GM12891 (cell line): ENCODE measurements at places on chromosomes 16 and 17.

- no peak for DNase-seq
Measured at GRCh38 chr17:28975646-28976045, 24.3 kb upstream of the PHF12 start.

- no peak for DNase-seq
Measured at GRCh38 chr17:252456-252855, 71.0 kb upstream of the DOC2B start.

GRCh38 chr16:21028728-21029127 is 121.9 kb downstream of the DNAH3 start:
- no peak for DNase-seq

DNA sequence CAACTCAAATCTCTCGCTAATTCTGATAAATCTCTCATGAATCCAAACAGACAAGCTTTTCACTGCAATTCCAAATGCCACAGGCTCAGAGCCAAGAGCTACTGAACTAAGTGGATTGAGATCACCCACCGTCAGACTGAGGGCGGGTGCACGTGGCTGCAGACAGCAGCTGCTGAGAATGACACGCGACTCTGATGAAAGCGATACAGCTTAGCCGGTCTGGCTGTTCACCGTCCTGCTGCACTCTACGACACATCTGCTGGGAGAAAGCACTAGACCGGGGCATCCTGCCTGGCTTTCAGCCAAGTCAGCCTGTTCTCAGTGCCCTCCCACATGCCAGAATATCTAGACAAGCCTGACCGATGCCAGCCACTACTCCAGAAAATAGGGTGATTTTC is 42.6 kb downstream of the KLHDC4 start:
- peak; percentile 63 for DNase-seq

DNA sequence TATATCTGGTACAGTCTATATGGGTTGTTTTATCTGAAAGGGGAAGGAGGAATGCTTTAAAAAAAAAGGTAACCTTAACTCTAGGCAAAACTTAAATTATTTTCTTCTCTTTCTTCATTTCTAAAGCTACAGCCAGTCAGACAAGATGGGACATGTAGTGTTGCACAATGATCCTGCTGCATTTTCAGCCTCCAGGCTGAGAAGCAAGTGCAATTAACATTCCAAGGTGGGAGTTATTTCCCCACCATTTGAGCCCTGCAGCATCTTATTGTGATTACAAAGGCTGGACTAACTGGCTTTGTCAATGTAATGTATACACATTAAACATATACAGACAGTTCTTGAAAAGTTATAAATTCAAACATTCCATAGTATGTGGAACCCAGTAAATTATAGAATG is 22.6 kb upstream of the NF1 start:
- DNase-seq: no peak

DNA sequence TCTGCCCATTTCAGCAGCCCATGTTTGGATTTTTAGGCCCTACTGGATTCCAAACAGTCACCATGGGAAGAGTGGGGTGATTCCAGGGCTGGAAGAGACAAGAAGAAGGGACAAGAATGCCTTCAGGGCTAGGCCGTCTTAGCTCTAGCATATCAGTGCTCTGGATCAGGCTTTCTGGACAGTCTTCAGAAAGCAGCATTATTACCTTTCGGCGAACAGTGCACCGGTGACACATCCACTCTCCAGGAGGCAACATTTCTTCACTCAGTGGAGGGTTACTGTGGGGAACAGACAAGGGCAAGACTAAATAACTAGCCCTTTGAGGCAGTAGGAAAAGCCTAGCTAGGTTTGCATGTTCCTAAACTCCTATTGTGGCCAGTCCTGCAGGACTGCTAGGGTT is 23.9 kb upstream of the DHRS13 start:
- DNase-seq: no peak

DNA sequence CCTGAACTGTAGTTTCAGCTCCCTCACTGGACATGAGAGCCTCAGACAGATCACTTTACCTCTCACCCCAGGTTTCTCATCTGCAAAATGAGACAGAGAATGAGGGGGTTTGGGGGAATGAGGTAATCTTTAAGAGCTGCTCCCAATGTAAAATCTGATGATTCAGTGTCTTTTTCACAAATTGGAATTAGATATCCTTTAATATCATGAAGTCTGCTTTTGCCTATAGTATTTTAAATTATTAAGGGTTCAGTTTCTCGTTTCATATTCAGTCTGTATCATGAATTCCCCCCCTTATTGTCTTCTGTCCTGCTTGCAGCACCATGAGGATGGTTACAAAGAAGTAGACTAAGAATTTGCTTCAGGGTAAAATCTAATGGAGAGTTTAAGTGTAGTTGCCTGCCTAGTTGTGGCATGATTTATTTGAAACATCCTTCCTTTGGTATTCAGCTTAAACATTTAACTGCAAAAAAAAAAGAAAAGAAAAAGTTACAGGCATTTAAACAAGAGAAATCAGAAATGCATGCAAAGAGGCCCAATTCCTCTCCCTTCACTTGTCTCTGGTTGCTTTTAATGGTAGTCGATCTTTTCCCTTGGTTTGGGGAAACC is 77.3 kb downstream of the WNT3 start:
- no peak for DNase-seq

DNA sequence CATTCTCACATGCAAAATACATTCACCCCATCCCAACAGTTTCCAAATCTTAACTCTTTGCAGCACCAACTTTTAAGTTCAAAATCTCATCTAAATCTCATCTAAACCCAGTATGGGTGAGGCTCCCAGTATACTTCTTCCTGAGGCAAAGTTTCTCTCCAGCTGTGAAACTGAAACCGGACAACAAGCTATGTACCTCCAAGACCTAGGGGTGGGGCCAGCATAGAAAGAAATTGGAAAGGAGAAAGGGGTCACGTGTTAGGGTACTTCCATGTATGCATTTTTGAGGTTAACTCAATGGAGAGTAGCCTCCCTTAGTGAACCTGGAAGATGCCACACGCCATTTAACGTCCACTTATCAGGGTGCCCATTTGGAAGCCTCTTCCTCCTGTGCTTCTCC is 23.9 kb upstream of the LRRC75A start:
- DNase-seq: no peak

- DNase-seq: no peak
Measured at GRCh38 chr17:63292421-63292820, 153.7 kb downstream of the CYB561 start.

- DNase-seq: no peak
Measured at GRCh38 chr16:48300391-48300856, 53.1 kb upstream of the ABCC11 start.

- DNase-seq: no peak
Measured at GRCh38 chr17:69609473-69610305, 195.2 kb downstream of the MAP2K6 start.

DNA sequence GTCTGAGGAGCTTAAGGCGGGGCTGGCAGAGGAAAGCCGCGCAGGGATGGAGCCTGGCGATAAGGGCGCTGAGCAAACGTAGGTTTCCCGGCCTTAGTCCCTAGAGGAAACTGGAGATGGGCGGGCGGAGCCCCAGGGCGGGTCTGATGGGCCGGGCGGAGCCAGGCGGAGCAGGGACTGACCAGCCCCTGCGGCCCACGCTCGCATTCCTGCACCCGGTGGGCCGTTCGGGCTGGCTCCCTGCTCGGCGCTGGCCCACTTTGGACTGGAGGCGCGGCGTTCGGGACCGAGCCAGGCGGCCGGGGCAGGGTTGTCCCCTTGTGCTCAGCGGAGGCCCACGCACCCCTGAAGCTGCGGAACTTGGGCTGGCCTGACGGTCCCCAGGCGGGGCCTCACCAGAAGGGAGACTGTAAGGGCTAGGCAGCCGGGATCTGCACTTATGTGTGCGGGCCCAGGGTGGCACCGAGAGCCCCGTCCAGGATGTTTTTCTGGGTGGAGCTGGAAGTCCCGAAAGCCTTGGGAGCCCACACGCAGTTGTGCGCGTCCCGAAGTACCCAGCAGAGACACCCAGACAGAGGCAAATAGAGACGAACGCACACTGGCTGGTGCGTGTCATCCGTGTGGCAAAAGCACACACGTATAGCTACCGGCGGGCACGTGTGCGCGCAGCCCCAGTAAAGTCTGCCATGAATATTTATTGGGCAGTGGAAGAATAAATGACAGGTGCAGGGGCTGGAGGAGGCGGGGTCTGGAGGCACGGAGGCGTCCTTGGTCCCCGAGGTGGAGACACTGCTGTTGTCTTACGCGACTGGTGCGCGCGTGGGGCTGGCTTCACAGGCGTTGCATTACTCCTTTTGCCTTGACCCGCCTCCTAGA is 1.4 kb downstream of the PYDC1 start:
- no peak for DNase-seq

DNA sequence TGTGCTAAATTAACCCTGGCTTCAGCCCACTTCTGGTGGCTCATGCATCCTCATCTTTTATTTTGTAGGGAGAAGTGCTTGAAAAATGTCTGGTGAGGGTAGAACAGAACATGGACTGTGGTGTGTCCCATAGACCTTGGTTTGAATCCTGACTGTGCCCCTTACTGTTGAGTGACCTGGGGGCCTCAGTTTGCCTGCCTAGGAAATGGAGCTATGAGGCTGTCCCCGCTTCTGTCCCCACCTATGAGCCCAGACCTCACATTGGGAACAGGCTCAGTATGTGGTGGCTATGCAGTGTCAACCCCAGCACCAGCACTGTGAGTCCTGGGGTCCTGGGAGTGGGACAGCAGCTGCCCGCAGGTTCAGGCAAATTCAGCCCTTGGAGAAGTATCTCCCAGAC is 186.3 kb upstream of the GSE1 start:
- DNase-seq: no peak

DNA sequence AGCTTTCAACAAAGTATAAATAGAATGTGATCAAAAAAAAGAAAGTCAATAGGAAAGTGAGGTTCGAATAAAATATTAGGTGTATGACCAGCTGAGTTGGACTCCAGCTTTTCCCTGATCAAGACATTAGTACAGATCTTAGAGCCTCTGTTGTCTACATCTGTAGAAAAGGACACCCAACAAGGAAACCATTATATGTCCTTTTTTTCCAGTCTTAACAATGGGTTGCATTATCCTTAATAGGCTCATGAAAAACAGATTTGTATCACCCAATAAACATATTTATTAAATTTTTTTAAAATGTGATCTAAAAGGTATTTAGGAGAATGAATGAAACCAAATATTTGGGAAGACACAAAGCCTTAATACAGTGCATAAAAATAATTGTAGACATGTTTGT is 18.1 kb downstream of the ABCA6 start:
- no peak for DNase-seq

DNA sequence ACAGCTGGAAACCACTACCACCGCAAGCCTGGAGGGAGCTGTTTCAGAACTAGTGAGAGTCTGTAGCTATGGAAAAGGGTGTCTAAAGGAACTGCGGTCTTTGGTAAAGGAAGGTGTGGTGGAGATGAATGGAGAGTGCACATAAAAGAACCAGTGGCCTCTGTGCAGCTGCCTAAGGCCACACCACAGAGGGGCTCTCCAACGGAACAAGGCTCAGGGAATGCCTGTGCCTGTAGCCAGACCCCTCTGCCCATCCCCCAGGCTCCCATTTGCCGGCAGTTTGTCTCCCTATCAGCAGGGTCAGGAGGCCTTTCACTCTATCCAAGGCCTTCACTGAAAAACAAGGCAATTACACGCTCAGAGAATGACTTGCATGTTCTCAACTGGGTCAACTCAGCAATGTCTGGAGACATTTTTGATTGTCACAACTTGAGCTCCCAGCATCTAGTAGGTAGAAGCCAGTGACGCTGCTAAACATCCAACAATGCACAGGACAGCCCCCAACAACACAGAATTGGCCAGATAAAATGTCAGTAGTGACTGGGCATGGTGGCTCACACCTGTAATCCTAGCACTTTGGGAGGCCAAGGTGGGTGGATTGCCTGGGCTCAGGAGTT is 3.3 kb upstream of the FDXR start:
- DNase-seq: no peak

GRCh38 chr16:67277999-67278772 is 1.1 kb upstream of the PLEKHG4 start:
- DNase-seq: no peak

DNA sequence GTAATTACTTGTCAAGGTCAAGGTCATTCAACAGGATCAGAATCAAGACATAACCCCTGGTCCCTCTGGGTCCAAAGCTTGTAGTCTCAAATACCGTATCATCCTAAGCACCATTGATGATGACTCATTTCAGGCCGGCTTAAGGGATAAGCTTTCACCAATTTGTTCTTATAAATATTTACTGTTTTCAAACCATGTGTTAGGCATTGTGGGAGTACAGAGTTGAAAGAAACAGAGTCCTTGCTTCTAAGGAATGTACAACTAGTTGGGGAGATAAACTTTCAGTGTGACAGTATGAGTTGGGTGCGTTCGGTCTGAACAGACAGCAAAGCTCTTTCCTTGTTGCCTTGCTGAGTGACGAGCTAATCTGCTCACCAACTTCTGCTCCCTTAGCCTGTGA is 183.5 kb upstream of the MAF start:
- no peak for DNase-seq

DNA sequence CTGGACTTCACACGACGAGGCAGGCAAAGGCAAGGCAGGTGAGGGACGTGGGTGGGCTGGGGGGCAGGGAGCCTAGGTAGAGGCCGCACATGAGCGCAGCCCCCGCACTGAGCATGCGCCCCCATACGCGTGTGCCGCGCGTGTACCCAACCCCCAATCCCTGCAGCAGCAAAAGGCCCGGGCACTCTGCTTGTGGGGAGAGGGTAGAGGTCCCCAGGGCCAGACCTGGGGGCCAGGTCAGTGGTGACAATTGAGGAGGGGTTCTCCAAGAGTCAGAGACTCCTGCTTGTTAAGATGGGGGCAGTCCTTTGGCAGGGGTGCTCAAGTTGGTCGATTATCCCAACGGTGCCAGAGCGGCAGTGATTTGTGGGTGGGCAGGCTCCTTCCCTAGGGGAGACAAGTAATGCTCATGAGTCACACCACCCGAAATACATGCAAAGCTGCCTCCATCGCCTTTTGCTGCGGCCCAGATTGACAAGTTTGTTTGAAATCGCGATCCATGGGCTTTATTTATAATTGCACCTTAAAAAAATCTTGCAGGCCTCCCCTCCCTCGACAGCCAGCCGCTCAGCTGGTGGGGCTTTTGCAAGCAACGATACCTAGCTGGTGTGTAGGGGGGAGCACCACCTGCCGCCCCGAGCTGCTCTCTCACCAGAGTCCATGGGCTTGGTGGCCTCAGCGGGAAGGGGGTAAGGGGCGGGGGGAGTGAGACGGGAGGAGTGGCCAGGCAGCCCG is 1.1 kb upstream of the GIT1 start:
- no peak for DNase-seq

DNA sequence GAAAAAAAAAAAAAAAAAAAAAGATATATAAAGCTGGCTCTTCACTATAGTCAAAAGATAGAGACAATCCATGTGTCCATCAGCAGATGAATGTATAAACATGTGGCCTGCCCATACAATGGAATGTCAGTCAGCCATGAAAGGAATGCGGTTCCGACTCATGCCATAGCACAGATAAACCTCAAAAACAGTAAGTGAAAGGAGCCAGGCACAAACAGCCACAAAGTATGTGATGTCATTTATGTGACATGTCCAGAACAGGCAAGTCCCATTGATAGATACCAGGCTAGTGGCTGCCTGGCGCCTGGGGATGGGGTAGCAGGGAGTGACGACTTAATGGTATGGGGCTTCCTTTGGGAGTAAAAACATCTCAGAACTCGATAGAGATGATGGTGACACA is 155.7 kb downstream of the CMIP start:
- DNase-seq: no peak
